ENCODE measurements at places on chromosomes 2 and 18. TPM values are rescaled to one million over a fixed set of nuclear protein-coding genes. Genes with fewer than 3 reads are reported as not detected.

- H3K27me3 ChIP-seq, result no peaks in the 10 kb centered on the region
- no peaks in the 10 kb centered on the region for H3K4me1 ChIP-seq
- H3K4me3 ChIP-seq, result no peak overlapping the region
- H3K27ac ChIP-seq, result no peak overlapping the region
- no peak for DNase-seq
Measured at GRCh38 chr2:229300790-229301189, 29.7 kb upstream of the PID1 start.

TNFRSF11A gene
- not detected for total RNA-seq

DNA sequence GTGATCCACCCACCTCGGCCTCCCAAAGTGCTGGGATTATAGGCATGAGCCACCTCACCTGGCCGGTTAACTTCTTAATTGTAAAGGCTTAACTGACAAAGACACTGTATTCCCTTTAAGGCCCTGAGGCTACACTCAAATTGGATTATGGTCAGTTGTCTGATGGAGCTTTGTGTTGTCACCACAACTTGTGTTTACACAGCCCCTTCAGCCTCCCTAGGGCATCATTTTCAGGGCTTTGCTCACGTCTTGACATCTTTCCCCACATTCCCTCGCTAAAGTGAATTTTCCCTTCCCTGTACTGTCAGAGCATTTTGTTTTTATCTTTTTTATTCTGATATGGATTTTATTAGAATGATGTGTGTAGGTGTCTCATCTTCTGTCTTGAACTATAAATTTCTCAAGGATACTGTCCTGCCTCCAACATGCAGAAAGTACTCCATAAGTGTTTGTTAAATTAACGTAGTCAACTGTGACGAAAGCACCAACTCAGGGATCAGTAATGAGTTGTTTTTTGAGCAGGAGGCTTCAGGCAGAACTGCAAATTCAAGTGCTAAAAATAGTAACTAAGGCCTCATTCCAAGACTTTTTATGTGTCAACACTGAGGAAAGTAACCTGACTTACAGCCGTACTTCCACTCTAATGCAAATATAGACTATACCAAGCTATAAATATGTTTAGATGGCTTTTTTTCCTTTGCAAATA is 77.1 kb upstream of the NARS1 start:
- peaks cover 16% of the 10 kb centered on the region for H3K4me1 ChIP-seq
- H3K36me3 ChIP-seq, result peaks cover 9% of the 10 kb centered on the region
- H3K27me3 ChIP-seq, result no peaks in the 10 kb centered on the region
- DNase-seq, result no peak

DNA sequence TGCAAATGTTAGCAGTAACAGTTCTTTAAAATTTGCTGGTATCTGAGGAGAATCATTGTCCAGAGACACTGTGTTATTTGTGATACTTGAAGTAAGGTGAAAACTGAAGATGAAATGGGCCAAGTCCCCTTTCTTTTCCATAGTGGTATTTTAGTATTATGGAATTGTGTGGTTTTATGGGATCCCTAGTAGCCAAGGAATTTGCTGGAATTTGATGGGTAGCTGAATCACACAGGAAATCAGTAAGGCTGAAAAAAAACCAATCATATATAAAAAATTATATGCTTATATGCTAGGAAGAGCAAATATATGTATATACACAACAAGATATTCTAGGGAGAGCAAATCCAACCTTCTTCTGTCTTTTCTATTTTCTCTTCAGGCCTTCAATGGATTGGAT is 54.2 kb upstream of the TACR1 start:
- no peak overlapping the region for H3K4me3 ChIP-seq
- no peaks in the 10 kb centered on the region for H3K27me3 ChIP-seq
- no peak overlapping the region for H3K27ac ChIP-seq
- DNase-seq, result no peak
- H3K36me3 ChIP-seq, result peaks cover 15% of the 10 kb centered on the region

DNA sequence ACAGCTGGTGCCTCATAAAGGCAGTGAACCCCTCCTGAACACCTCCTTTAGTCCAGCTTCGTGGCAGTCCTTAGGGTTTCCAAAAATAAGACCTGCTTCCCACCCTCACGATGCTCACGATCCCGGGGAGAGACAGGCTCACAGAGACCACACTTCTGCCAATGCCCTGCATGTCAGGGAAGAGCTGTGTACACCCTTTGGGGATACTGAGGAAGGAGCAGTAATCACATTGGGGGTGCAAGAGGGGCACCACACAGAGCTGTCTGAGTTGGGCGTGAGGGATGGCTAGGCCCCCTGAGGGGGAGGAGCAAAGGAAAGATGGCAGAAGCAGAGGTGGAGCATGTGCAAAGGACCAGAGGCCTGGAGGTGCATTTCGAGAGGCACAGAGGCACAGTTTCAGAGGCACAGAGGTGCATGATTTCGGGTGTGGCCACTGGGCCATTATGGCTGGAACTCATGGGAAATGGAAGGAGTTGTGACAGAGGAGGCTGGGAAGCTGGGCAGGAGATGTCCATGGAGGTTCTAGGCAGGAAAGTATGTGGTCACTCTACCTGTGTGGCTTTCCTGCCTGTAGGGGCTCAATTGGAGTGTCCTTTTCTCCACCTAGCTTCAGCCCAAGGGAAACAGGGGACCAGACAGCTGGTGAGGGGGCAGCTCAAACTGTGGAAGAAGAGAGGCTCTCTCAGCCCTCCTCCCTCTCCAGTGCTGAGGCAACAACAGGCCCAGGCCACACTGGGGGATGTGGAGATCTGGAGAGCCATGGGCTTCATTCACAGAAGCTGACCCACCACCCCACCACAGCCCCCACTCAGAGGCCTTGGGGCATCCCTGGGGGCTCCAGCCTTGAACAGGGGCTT is 115.9 kb downstream of the CAPN13 start:
- no peaks in the 10 kb centered on the region for H3K36me3 ChIP-seq
- H3K27ac ChIP-seq, result no peak overlapping the region
- H3K27me3 ChIP-seq, result no peaks in the 10 kb centered on the region
- peak; percentile 32 for DNase-seq

GALR1 gene
- not detected for total RNA-seq

SLC4A5 gene
- not detected for total RNA-seq

- no peaks in the 10 kb centered on the region for H3K27me3 ChIP-seq
- DNase-seq, result no peak
- no peak overlapping the region for H3K4me3 ChIP-seq
- no peaks in the 10 kb centered on the region for H3K36me3 ChIP-seq
Measured at GRCh38 chr2:2890246-2890645, 487.4 kb downstream of the EIPR1 start.

RNU2-63P gene
- 34.9 TPM for total RNA-seq

All from SJSA1 (cell line).